SK-MEL-5 (cell line): ENCODE measurements at places on chromosomes 12 and 14. TPM values are rescaled to one million over a fixed set of nuclear protein-coding genes. Genes with fewer than 3 reads are reported as not detected.

Gene AKAP5
- 0.13 and 0.16 TPM in 2 replicates for total RNA-seq

Gene JPH4
- not detected in 2 replicates for total RNA-seq

Gene RNASE4
- total RNA-seq = 0.82 and 2.7 TPM in 2 replicates

Gene TBC1D30
- 1.6 and 2.2 TPM in 2 replicates for total RNA-seq

Gene PRICKLE1
- 0.50 and 4.4 TPM in 2 replicates for total RNA-seq

Gene SCARB1
- 184 and 193 TPM in 2 replicates for total RNA-seq

DNA sequence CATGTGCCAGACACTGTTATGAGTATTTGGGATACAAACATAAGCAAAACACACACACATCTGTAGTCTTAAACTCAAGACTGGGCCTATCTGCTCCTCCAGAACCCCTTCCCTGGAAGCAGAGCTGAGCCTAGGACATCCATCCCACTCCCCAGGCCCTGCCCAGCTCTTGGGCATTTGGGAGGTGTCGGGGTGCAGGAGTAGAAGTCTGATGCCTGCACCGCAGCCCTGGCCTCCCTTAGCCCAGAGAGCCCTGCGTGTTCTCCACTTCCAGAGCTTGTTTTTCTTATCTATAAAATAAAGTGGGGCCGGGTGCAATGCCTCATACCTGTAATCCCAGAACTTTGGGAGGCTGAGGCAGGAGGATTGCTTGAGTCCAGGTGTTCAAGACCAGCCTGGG, 11.7 kb downstream of the HSP90AA1 start:
- no peak for DNase-seq

GRCh38 chr12:27865421-27865820, 85.4 kb upstream of the MANSC4 start:
- no peak for DNase-seq

DNA sequence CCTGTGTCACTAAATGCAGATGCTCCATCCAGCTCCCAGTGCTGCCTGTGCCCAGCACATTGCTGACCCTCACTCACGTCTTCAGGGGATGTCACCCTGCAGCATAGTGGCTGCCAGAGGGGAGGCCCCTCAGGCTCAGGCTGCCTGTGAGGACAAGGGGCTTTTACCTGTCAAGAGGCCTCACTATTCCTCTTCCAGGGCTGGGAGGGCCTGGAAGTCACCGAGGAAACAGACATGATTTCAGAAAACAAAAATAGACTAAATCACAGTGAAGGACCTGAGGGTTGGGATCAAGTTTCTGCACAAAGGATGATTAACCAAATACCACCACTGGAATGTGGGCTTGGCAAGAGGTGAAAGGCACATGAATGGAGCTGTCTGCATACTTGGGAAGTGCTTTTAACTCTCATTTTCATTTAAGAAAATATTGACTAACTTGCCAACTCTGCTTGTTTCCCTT, 1202.3 kb downstream of the BCL11B start:
- no peak for DNase-seq

GRCh38 chr12:107090711-107091110, 2.6 kb downstream of the CRY1 start:
- DNase-seq = no peak

GRCh38 chr14:92924247-92924646, 1.3 kb downstream of the CHGA start:
- no peak for DNase-seq

DNA sequence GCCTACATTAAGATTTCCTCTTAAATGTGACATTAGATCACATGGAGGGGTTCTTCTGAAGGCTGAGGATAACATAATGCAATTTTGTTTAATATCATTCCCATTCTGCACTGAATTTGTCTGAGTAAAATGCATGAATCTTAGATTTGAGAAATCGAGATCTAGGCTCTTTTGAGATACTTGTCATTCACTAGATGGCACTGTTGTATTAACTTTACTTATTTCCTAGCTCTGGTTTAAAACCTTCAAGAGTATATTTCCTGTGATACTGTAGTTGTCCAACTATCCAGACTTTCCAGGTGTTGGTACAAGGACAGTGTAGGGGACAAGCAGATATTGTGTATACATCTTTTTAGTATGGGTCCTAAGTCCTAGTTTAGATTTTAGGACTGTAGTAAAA, 91.7 kb upstream of the SEL1L start:
- peak; percentile 63 for DNase-seq

GRCh38 chr14:94132285-94132887, 3.0 kb upstream of the IFI27L2 start:
- DNase-seq = peak; percentile 86

GRCh38 chr12:103547376-103547775, 39.7 kb upstream of the STAB2 start:
- DNase-seq = no peak

DNA sequence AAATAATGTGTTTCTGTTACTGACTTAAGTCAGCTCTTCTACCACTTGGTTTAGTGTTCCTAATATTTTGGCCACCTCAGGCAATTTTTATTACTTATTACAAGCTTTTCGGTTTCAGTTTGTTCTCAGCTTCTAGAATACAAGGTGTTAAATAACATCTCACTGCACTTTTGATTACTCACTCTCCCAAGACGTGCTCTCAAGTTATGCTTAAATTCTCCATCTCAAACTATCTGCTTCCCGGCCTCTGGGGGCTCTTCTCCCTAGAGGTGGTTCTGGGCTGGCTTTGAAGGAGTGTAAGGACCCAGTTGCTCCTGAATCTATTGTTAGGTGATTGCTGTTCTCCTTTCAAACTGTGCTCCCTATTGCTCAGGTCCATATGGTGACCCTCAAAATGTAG, 193.9 kb upstream of the DDHD1 start:
- no peak for DNase-seq

- DNase-seq = no peak
These were observed 185.8 kb downstream of the DUSP6 start for GRCh38 chr12:89166525-89166934.

- DNase-seq = peak; percentile 63
These were observed 290.3 kb downstream of the NAV3 start for GRCh38 chr12:78120866-78121560.

GRCh38 chr12:124545508-124546418, 21.6 kb downstream of the NCOR2 start:
- DNase-seq = no peak

DNA sequence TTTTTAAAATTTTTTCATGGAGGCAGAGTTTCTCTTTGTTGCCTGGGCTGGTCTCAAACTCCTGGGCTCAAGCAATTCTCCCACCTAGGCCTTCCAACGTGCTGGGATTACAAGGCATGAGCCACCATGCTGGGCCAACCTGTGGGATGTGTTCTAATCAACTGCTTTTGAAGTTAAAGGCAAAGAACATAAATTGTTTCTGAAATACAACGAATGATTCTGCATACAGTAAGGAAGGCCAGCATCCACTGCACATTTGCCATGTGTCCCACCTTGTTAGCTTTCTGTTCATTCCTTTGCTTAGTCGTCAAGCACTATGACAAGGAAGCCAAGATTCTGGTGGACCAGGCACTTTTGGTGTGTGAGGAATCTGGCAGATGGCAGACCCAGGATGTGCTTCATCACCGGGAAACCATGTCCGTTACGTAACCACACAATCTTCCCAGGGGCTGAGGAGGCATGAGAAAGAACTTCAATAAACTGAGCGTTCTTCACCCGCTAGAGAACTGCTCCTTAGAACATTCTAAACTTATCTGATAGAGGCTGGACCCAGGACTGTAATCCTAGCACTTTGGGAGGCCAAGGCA, 24.5 kb downstream of the MOK start:
- no peak for DNase-seq

- peak; percentile 67 for DNase-seq
These were observed 38.9 kb upstream of the DICER1 start for GRCh38 chr14:95196268-95196667.
